K562 (cell line): ENCODE measurements at places on chromosomes 13 and 19. TPM values are rescaled to one million over a fixed set of nuclear protein-coding genes. Genes with fewer than 3 reads are reported as not detected.

- DNase-seq = no peak
Observed at GRCh38 chr19:31233295-31233800, 115.9 kb downstream of the TSHZ3 start.

GRCh38 chr13:107600971-107601370 lies 614.4 kb downstream of the LIG4 start:
- DNase-seq = no peak

GRCh38 chr19:47619763-47620162 lies 10.8 kb downstream of the BICRA start:
- DNase-seq = no peak

GRCh38 chr13:78317030-78317429 lies 286.3 kb downstream of the POU4F1 start:
- DNase-seq = no peak

- no peak for DNase-seq
Observed at GRCh38 chr13:72963762-72964161, 95.0 kb upstream of the KLF5 start.

POSTN gene
- 0.04 and 0.13 TPM in 2 replicates for total RNA-seq

TMEM86B gene
- 5.7 and 6.3 TPM in 2 replicates for total RNA-seq

CNN1 gene
- total RNA-seq = 5.8 and 6.1 TPM in 2 replicates

DNAAF3 gene
- total RNA-seq = 43.0 and 44.3 TPM in 2 replicates
